ENCODE measurements at places on chromosomes 16 and 17.
A peak's percentile ranks its signal among the peaks of the same experiment; 100 is the strongest.

GRCh38 chr17:80857756-80858171 lies 133.9 kb upstream of the CHMP6 start:
- no peak for DNase-seq

DNA sequence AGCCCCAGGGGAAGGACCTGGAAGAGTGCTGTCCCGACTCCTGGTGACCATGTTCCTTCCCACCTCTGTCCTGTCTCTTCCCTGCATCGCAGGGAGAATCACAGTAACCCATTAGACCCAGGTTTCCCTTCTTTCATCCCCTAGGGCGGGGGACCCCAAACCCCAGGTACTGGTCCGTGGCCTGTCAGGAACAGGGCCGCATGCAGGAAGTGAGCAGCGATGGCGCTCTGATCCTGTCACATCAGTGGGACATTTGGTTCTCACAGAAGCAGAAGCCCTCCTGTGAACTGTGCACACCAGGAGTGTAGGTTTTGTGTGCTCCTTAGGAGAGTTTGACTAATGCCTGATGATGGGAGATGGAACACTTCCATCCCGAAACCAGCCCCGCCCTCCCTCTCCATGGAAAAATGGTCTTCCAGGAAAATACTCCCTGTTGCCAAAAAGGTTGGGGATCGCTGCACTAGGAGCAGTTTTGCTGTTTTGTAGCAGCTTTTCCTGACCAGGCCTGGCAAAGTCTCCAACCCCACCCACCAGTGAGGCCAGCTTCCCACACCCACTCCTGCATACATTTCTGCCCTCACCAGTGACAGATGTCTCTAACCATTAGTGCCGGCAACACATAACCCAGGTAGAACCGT lies 10.5 kb downstream of the MNT start:
- no peak for DNase-seq

DNA sequence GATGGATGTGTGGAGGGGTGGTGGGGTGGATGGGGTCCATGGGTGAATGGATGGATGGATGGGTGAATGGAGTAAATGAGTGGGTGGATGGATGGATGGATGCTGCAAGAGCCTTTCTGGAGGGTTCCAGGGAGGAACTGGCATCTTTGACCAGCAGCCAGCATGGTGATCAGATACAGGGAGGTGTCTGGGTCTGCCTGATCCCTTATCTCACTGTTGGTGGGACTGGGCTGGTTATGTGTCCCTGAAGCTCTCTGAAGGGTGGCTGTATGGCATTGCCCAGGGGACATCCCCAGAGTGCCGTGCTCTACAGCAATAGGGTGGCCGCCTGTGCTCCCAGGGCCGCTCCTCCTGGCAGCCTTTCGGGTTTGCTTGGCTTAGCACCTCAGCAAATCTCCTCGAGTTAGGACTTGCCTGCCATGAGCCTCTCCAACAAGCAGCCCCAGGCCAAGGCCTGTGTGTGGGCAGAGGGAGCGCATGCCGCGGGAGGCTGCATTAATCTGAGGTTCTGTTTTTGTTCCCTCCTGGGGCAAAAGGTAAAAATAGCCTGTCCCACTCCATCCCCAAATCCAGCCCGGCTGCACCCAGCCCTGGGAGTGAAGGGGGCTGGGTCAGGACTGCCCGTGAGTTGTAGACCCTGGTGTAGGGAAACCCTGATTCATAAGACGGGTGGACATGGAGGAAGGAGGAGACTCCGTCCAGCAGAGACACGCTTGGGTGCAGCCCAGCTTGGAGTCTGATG lies 165.4 kb downstream of the SEC14L1 start:
- no peak for DNase-seq

GRCh38 chr16:29898135-29898803 lies 1.1 kb downstream of the SEZ6L2 start:
- DNase-seq: no peak

DNA sequence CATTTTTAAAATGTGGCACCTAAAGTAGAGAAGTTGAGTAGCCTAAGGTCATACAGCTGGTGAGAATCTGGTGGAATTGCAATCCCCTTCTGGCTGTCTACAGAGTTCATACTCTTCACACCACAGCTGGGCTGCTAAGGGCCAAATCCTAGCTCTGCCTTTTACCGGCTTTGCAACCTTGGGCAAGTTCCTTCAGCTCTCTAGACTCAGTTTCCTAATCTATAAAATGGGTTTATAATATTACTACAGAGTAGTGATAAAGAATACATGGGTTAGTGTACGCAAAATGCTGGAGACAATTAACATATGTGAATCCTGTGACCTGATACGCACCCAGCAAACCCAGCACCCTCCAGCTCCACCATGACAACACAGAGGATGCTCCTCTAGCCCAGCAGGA lies 298.2 kb upstream of the MAF start:
- no peak for DNase-seq

DNA sequence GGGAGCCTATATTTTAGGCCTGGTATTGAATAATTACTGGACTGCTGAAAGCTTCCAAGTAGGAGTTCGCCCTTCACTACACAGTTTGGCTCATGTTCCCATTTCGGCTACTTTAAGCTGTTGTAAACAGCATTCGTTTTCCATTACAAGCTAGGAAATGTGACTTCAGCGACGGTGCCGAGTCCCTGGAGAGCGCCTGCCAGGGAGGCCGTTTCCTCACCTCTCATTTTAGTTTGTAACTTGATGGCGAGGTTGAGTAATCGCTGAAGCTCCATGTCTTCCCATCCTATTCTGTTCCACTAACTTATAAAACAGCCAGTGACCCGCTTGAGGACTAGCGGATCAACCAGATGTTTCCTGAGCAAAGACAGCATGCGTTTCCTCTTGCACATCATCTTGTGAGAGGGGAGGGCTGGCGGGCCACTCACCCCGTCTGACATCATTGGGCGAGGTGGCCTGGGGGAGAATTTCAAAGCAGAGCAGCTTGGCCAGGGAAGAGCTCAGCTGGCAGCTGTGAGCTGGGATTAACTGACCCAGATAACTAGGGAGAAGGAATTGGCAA lies 32.9 kb downstream of the PCTP start:
- DNase-seq: no peak

- DNase-seq: peak; percentile 93
Observed at GRCh38 chr16:29973384-29974246, at the start of gene TAOK2. TSS of gene TAOK2 (plus strand) at chr16:29973868. CDS start at chr16:29977773, 3,905 bp downstream.

DNA sequence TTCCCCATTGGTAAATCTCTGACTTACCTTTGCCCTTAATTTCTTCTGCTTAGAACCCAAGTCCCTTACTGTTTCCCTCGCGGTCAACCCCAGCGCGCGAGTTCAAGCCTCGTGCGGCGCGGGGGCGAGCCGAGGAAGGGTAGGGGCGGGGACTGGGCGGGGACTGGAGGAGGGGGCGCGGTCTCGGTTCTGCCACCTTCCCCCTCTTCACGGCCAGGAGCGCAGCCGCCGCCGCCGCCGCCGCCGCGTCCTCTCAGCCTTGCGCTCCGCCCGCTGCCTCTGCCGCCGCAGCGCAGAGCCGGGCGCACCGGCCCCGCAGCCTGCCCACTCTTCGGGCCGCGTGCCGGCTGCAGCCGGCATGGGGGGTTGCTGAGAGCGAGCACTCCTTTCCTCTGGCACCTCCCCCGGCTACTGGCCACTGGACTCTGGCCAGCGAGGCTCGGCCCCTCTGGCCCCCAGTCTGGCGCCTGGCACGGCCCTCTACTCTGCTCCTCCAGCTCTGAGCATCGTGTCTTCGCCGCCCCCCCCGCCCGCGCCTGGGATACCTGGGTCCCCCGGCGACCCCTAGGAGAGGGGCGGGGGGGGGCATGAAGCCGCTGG lies at the start of gene RAPGEFL1:
Gene RAPGEFL1 (plus strand): TSS at position 196 of the 600 bp plus-strand sequence. CDS start 392 bp downstream, at position 588.
- peak; percentile 89 for DNase-seq

DNA sequence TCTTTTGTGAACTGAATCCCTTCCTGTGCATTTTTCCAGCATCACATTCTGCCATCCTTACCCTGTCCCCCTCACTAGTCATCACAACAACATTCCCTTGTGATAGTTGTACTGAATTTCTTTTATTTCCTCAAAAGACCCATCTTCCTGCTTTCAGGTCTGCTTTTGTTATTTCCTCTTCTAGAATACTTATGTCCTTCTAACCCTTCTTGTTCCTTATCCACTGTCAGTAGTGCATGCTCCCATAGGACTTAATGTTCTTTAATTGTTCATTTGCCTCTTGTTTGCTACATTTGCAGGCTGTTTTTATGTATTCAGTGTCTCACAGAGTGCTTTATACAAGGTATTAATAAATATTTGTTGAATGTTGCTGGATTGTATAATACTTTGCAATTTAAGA lies 73.0 kb downstream of the BCAS3 start:
- DNase-seq: no peak

DNA sequence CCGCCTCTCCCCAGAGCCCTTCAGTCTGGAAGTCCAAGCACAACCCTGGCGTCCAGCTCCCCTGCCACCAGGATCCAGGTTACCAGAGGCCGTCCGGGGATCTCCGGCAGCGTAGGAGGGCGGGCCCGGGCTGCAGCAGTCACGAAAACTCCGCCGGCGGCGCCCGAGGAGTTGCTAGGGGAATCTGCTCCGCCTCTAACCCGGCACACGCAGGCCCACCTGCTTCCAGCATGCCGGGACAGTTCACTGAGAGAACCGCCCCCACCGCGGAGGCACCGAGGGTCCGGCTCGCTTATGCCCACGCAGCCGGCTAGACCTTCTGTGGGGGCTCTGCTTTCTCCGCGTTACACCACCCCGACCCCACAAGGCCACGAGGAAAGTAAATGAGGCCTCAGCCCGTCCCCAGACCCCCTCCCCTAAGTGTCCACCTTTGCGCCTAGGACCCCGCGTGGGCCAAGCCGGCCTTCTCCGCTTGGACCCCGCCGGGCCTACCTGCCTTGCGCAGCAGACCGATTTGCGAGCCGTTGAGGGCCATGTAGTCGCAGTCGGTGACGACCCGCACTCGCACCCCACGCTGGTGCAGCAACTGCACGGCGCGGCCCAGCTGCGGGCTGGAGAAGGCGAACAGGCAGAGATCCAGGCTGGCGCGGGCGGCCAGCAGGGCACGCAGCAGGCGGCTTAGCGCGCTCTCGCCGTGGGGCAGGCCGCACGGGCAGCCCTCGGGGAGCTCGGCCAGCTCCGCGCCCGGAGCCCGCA lies 587 bp downstream of the PLD6 start:
- DNase-seq: peak; percentile 35

DNA sequence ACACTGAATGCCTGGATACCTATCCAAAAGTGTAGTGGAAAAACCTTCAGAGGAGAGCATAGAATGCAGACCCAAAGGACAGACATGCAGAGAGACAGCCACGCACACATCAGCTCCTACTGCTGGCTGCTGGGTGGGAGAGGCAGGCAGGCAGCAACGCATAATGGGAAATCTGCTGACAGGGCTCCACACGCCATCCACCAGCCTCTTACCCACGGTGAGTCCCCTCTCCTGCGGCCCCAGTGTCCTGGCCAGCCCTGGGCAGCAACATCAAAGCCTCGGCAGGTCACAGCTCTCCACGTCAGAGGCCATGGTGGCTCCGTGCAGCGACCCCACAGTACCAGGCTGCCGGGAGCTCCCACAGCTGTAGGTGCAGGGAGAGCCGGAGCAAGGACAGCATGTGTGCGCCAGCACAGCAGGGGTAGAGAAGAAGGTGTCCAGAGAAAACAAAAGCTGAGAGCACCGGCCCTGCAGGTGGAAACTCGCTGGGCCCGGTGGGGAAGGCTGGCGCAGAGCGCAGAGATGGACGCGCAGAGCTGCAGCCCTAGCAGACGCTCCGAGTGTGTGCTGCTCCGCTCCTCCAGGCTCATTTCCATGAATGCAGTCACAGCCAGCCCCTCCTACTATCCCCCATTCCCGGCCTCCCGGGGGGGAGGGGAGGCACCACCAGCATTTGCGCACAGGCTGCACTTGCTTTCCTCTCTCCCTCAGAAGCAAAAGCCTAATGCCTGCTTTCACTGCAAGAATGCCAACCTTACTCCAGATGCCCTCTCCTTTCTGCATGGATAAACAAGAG lies 58.9 kb downstream of the CYTH1 start:
- no peak for DNase-seq

DNA sequence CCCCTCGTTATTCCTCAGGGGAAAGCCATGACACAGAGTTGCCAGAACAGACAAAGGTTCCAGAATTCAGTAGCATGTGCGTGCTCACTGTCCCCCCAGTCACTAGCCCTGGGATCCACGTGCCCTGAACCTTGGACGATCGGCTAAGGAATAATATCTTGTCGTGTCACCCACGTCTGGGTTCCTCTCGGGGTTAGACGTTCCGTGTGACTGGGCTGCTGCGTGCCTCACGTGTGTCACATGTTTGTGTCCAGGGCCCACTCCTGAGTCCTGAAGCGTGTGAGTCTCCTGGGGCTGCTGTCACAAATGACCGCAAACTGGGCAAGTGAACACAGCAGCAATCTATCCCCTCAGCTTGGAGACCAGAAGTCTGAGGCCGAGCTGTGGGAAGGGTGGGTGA lies 12.4 kb upstream of the ZNF469 start:
- no peak for DNase-seq

DNA sequence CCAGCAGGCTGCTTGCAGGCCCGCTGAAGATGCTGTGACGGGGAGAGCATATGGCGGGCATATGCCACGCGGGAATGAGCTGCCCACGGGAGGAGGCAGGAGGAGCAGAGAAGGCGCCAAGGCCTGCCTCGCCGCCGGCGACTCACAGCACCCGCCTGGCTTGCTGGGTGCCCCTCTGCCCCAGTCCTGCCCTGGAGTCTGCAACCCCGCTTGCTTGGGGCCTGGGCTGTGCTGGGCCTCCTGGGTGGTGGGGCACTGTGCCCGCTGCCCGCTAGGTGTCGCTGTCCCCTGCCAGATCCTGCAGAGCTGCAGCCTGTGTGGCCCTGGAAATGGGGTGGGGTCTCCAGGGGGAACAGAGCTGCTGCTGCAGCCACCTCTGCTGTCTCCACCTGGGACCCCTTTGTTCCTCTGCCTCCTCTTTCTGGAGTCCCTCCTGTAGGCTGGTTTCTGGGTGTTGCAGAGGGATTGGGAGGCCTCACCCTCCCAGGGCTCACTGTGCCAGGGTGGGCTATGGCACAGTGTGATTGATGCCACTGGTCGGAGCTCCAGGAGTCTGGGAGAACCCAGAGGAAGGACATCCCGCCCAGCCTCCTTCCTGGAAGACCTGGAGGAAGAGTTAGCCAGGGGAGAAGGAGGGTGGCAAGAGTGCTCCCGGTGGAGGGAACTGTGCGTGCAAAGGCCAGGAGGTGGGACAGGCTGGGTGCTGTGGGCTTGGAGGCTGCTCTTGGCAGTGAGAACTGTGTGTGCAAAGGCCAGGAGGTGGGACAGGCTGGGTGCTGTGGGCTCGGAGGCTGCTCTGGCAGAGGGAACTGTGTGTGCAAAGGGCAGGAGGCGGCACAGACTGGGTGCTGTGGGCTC lies 141.0 kb upstream of the CIBAR2 start:
- peak; percentile 37 for DNase-seq

All from CD4-positive, CD25-positive, alpha-beta regulatory T cell (primary cell).